Suppressor macrophage (primary cell): ENCODE measurements at places on chromosomes 7 and 10.
A peak's percentile ranks its signal among the peaks of the same experiment; 100 is the strongest.

GRCh38 chr10:97713339-97713825 is at the start of gene MARVELD1:
MARVELD1 (plus strand) TSS chr10:97713730; CDS start chr10:97713877, 147 bp downstream.
- no peak for DNase-seq

DNA sequence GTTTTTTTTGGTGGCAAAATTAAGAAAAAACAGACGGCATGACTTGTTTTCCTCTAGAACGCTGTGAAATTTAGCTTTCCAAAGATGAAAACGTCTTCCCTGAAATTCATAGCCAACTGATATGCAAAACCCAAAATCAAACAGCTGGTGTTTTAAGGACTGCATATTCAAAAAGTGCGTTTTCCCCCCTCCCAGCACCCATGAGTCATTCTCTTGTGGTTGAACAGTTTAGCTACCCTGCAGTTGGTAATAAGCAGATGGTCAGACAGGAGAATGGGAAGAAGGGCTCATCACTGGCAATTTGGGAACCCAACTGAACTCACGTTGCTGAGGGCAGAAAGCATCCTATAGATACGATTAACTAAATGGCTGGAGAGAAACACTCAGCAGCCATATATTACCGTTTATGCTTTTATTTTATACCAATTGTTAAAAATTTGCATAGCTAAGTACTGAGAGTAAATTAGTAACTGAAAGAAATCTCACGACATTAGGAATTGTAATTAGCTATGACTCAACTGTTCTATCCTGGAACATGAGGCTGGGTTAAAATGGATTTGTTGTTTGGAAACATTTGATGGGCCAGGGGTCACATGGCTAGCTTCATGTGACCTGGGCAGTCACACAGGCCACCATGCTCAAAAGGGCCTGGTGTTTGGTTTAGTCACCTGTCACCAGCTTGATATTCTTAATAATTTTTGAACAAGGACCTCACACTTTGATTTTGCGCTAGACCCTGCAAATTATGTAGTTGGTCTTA is 343.1 kb downstream of the PHTF2 start:
- DNase-seq: no peak

- peak; percentile 51 for DNase-seq
These were observed 87.7 kb upstream of the PDK4 start for GRCh38 chr7:95684037-95684436.

DNA sequence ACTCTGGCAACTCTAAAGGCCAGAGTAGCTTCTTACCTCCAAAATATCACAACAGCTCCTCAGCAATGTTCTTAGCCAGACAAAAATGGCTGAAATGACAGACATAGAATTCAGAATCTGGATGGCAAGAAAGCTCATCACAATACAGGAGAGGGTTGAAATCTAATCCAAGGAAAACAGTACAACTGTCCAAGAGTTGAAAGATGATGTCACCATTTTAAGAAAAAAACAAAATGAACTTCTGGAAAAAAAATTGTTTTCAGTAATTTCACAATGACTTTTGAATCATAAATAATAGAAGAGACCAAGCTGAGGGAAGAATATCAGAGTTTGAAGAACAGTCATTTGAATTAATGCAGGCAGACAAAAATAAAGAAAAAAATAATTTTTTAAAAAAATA is 479.5 kb downstream of the ZWINT start:
- no peak for DNase-seq

- DNase-seq: no peak
These were observed 179.0 kb downstream of the PCDH15 start for GRCh38 chr10:54622017-54622416.

DNA sequence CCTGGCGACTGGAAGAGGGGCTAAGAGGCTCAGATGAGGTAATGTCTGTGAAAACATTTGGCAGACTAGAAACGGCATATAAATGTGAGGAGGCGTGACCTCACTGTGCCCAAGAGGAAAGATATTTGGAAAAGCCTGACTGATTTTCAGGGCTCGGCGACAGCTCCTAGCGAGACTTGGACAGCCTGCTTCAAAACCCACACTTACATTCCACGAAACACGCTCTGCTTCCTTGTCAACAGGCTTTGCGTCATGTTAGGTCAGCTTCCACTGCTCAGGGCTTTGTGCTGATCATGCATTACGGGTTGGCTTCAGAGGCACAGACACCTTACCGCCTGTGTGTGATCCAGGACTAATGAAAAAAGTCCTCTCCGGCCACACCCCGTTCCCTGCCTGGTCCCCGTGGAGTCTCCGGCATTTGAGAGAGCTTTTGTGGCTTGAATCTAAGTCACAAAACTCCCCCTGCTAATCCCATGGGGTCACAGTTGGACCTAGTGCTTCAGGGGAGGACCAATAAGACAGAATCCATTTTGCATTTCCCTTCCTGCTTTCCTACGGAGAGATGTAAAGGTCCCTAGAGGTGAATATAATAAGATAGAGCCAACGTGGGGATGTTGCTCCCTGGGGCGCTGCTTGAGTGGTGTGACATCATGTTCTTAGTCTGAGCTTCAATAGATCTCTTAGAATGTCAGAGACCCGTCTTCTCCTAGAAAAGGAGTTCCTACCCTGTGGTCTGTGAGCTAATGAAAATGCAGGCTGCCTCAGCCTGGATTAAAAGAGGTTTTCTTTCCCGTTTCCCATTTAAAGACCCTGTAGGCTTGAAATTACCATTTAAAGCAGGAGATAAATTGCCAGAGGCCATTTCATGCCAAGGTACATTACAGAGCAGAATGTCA is 25.5 kb downstream of the FGFBP3 start:
- no peak for DNase-seq

GRCh38 chr7:143314127-143314526 is 1.8 kb upstream of the CLCN1 start:
- no peak for DNase-seq

DNA sequence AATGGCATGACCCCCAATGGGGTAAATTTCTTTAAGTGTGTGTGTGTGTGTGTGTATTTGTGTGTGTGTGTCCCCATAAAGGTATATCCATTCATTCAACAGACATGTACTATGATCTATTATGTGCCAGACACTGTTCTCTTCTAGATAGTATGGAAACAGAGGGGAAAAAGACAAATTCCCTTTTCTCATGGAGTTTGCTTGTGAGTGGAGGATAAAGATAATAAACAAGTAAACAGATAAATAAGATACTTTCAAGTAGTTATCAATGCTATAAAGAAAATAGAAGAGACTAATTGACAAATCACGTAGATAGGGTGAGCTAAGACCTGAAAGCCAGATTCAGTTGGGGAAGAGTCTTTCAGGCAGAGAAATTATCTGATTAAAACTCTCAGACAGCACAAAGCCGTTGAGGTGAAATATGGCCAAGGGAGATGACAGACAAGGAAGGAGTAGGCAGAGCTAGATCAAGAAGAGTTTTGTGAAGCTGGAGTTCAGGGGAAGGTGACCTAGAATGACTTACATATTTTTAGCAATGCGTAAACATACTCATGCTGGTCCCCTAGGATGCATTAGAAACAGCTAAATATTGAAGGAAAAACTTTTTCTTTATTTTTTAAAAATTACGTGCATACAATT is 45.2 kb upstream of the DMTF1 start:
- no peak for DNase-seq

GRCh38 chr7:132652507-132652906 is 76.2 kb upstream of the PLXNA4 start:
- DNase-seq: no peak

DNA sequence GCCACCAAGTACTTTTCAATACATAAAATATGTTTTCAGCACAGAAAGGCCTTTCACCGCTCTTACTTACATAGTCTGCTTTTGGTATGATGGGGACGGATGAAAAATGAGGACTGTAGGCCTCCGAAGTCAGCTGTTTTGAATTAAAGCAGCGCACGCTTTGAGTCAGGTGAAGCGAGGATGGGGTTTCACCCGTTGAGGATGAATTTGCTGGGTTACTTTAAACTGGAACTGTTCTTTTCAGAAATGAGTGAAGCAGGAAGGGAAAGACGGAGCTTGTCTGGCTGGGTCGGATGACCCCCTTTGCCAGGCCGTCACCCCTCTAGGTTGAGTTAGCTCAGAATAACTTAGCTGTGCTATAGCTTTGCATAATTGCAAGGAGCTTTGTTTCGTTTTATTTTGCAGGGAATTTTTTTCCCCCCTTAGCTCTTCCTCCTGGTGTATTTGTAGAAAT is 40.0 kb downstream of the CUX1 start:
- no peak for DNase-seq

GRCh38 chr10:133231244-133231945 is 1.4 kb downstream of the UTF1 start:
- no peak for DNase-seq

DNA sequence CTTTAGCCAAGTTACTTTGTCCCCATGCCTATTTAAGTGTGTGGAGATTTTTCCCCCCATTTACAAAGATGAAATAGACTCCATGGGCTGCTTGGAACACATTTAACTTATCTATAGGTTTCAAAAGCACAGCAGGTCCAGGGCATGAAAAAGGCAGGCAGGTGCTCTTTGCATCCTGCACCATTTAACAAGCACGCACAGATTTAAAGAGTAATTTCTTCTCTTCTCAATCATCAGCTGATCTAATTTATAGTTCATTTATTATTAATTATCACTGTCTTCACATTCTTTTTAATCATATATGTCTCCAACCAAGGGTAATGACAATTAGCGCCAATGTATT is 156.8 kb downstream of the CACNA2D1 start:
- no peak for DNase-seq

- no peak for DNase-seq
These were observed 120.1 kb upstream of the NOBOX start for GRCh38 chr7:144523621-144524020.

- DNase-seq: no peak
These were observed 198.1 kb upstream of the LYZL2 start for GRCh38 chr10:30827531-30828120.

DNA sequence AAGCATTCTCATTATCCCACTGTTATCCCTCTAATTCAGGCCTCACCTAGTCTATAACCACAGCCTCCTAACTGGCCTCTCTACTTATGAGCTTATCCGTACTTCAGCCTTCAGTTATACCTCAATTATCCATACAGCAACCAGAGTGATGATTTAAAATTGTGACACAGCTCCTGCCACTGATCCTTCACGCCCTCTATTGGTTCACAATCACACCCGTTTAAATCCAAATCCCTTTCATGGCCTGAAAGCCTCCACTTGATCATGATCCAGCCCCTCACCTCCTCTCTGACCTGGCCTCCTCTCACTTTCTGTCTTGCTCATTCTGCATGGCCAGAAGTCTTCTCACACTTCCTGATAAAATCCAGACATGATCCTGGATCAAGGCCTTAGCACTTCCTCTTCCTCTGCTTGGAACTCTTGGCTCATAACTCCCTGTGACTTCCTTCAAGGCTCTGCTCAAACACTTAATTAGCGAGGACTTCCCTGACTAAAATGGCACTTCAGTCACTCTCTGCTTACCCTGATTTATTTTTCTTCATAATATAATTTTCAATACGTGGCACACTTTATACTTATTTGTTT is 19.0 kb upstream of the TMEM26 start:
- DNase-seq: peak; percentile 68

DNA sequence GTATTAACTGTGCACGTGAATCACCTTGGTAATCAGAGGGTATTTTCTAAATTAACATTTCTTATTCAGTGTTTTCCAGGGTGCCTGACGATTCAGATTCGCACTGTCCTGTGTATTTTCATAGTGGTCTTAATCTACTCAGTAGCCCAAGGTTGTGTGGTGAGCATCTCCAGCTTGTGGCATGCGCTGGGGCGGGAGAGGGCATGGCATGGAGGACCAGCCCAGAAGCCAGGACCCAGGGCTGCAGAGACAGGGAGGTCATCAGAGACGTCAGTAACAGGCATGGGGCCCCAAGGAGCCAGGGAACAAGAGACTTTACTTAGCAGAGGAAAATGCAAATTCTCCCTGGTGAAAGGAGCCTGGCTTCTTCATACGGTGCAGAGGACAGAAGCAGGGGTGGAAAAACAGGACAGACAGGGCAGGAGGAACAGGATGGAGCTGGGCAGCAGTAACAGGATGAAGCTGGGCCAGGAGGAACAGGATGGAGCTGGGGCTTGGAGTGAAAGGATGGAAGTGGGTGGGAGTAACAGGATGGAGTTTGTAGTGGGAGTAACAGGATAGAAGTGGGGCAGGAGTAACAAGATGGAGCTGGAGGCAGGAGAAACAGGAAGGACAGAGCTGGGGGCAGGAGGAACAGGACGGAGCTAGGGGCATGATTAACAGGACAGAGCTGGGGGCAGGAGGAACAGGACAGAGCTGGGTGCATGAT is 110.9 kb downstream of the ADCY1 start:
- no peak for DNase-seq

DNA sequence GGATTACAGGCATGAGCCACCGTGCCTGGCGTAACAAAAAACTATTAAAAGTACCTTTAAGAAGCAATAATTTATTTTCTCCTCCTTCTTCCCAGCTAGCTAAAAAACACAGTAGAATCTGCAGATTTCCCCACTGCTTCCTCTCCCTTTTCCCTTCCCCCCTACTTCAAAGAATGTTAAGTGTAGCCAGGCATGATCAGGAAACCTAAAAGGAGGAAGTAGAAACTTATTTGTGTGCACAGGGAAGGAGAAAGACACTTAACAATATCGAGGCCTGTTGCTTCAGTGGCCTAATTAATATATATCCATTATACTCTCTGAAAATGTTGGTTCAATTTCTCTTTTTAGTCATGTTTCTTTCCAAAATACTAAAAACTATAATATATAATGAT is 127.7 kb downstream of the NRBF2 start:
- peak; percentile 48 for DNase-seq

DNA sequence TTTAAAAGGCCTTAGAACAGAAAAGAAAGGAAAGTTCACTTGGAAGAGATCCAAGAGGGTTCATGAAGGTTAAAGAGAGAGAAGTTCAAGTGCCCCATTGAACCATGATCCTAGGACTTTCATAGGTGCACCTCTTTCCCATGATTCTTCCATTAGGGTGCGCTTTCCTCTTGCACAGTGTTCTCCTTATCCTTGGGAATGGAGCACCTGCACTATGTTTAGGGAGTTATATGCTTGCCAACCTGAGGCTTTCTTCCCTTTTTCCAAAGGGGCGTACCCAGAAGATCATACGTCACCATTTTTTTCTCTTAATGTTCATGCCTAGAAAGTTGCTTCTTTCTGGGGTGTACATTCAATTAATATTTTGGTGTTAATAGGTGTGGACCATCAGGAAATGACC is 908.0 kb upstream of the SORCS1 start:
- no peak for DNase-seq

GRCh38 chr7:3010161-3010560 is 33.5 kb downstream of the CARD11 start:
- DNase-seq: no peak

GRCh38 chr10:102397222-102398171 is 2.0 kb downstream of the NFKB2 start:
- no peak for DNase-seq

GRCh38 chr10:15262036-15262713 is 93.7 kb upstream of the NMT2 start:
- peak; percentile 7 for DNase-seq

DNA sequence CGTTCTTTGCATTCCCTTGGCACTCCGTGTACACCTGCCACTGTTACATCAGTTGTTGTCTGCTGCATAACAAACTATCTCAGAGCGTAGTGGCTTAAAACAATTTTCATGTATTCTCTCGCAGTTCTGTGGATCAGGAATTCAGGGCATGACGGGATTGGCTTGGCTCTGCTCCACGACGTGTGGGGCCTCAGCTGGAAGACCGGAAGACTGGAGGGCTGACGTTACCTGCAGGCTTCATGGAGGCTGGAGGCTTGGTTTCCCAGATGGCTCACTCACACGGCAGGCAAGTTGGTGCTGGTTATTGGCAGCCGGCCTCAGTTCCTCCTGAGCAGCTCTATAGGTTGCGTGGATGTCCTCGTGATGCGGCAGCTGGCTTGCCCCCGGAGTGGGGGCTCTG is 25.5 kb downstream of the NYAP1 start:
- DNase-seq: no peak
